Psoas muscle (tissue), 8 donors: ENCODE measurements at places on chromosomes 12 and 14. TPM values are rescaled to one million over a fixed set of nuclear protein-coding genes. Genes with fewer than 3 reads are reported as not detected.

Gene WIF1
- 0.03 TPM for polyA plus RNA-seq

Gene CLEC2A
- not detected for polyA plus RNA-seq

Gene MYO1H
- polyA plus RNA-seq, result not detected

Gene SERPINA1
- 3.0 TPM for polyA plus RNA-seq

- H3K27ac ChIP-seq, result no peak overlapping the region
- H3K4me3 ChIP-seq, result no peak overlapping the region
- no peaks in the 10 kb centered on the region for H3K36me3 ChIP-seq
- H3K27me3 ChIP-seq, result no peaks in the 10 kb centered on the region
- no peak for DNase-seq
Measured at GRCh38 chr14:68759017-68759560, 33.8 kb downstream of the ZFP36L1 start.

DNA sequence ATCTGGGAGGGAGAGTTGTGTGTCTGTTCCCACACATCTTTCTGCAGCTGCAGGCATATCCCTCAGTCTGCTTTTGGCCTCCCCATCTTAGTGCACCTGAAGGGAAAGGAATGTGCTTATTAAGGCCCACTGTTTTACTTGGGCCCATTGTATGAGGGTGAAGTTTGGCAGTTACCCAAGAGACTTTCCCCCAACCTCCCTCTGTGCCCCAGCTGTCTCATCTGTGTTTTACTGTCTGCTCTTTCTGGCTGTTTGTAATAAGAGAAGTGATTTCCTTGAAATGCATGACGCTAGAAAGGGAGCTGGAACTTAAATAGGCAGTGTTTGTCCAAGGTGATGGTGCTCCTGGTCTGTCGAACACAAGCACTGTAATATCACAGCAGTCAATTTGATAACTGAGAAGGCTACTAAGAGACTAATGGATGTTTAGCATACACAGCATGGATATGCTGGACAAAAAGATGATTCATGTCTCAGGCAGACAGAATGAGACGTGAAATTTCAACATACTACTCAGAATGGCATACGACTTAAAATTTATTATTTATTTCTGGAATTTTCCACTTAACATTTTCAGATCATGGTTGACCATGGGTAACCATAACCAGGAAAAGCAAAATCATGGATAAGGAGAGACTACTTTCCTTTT, 43.6 kb downstream of the FSCB start:
- H3K4me1 ChIP-seq, result no peaks in the 10 kb centered on the region
- DNase-seq, result no peak
- no peaks in the 10 kb centered on the region for H3K27me3 ChIP-seq
- H3K4me3 ChIP-seq, result no peak overlapping the region
- no peaks in the 10 kb centered on the region for H3K36me3 ChIP-seq

DNA sequence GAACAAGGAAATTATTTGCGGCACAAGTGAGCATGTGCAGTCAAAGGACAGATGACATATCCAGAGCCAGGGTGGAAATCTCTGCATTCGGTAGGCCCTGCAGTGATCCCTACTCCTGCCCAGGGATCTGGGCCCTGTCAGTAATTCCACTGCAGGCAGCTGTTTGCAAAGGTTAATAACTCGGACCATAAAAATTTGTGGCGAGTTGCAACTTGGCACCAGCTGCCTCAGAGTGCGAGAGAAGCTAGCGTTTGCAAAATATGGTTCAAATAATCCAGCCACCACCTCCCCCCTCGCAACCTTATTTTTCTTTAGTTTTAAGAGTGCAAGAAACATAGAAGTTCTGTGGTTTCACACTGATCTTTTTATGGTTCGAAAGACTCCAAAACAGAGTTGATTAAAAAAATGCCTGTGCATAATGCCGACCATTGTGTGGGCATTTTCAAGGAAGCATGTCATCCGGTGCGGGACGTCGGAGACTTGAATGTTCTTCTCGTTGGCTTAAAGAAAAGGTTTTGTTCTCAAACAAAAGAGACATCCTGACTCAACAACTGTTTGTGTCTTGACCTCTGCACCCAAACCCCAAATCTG, 224.5 kb downstream of the BCL11B start:
- no peaks in the 10 kb centered on the region for H3K27me3 ChIP-seq
- H3K4me3 ChIP-seq, result no peak overlapping the region
- H3K27ac ChIP-seq, result no peak overlapping the region
- DNase-seq, result no peak
- no peaks in the 10 kb centered on the region for H3K4me1 ChIP-seq
- H3K36me3 ChIP-seq, result no peaks in the 10 kb centered on the region

DNA sequence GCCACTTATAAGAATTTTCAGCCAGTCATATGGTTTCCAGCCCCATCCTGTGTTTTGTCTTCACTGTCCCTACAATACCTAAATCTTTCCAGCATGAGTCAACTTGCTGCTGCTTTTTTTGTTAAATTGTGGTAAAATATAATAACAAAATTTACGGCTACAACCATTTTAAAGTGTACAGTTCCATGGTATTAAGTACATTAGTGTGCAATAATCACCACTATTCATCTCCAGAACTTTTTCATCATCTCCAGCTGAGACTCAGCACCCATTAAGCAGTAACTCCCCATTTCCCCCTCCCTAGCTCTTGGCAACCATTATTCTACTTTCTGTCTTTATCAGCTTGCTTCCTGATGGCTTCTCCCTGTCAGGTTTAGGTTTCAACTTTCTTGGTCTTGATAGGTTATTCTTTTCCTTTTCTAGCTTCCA, 39.1 kb downstream of the FRS2 start:
- no peak overlapping the region for H3K4me3 ChIP-seq
- H3K27ac ChIP-seq, result no peak overlapping the region
- H3K4me1 ChIP-seq, result peaks cover 55% of the 10 kb centered on the region
- H3K36me3 ChIP-seq, result no peaks in the 10 kb centered on the region

DNA sequence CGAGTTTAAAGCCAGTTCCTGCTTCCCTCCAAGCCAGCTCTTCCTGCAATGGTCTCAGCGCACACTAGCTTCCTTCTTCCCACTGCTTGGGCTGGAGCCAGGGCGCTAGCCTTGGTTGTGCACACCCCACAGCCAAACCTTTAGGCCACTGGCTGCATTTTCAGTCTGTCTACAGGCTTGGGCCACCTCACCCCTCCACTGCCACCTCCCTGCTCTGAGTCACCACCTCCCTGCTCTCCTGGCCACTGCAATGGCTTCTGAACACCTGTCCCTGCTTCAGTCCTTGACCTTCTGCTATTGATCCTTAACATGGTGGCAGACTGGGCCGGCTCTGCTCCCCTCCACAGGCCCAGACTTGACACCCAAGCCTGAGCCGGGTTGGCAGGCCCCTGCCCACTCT, 151.1 kb downstream of the RBM19 start:
- no peak for DNase-seq
- no peaks in the 10 kb centered on the region for H3K4me1 ChIP-seq
- H3K27ac ChIP-seq, result no peak overlapping the region

- H3K4me1 ChIP-seq, result peaks cover 9% of the 10 kb centered on the region
- no peaks in the 10 kb centered on the region for H3K27me3 ChIP-seq
- no peaks in the 10 kb centered on the region for H3K36me3 ChIP-seq
- no peak overlapping the region for H3K4me3 ChIP-seq
- DNase-seq, result no peak
Measured at GRCh38 chr12:3085341-3086139, 8.4 kb downstream of the TSPAN9 start.
